ENCODE measurements at places on chromosomes 2 and 18.
A peak's percentile ranks its signal among the peaks of the same experiment; 100 is the strongest.

GRCh38 chr2:44770221-44771195, 171.0 kb upstream of the SIX3 start:
- no peak for DNase-seq

GRCh38 chr2:174610243-174610995, 12.8 kb upstream of the WIPF1 start:
- peak; percentile 67 for DNase-seq

DNA sequence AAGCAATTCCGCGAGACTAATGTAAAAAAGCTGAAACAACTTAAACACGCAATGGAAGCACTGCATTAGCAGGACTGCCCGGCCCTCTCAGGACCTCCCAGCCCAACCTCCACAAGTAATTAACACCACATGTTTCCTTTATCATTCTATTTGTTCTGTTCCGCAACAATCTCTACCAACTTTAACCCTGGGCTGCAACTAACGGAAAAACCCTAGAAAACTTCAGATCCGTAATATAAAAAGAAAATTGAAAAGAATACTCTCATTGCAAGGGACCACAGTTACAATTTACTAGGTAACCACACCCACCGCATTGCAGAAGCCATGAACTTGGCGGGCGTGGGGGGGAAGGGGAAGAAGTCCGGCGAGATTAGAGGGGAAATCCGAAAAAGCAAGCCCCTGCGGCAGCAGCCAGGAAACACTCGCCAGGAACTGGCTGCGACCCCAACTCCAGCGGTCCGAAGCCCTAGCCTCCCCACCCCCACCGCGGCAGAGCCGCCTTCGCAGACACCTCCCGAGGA, 1.2 kb downstream of the EPB41L3 start:
- DNase-seq = no peak

DNA sequence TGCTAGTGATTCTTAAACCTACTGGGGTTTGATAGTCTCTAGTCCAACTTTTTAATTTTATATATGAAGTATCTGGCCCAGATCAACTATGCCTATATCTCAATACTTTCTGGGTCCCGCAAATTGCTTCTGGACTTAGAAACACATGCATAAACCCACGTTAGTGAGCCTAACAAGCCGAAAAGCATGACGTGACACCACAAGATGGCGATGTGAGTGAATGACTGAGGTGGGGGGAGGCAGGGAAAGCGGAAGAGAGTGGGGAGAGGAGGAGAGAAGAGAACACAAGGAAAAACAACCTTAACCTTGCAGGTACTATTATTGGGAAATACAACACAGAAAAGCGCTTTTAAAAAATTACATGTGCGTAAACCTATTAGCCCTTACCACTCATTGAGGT, 13.8 kb downstream of the PDIA6 start:
- no peak for DNase-seq

DNA sequence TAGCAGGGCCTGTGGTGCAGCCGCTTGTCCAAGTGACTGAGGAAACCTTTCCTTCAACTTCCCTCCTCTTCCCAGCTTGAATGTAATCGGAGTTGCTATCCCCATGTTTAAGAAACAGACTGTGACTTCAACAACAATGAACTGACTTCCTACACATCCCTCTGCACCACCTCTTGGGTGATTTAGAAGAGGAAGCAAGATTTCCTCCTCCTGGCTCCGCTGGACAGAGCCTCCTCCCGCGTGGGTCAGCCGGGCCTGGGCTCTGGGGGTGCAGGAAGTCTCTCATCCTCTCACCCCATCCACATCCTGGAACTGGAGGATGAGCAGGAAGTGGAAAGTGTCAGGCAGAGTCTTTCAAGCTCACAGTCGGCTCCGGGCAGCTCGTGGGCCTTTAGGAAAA, 84.3 kb downstream of the GATA6 start:
- no peak for DNase-seq

GRCh38 chr2:126801473-126801872, 97.2 kb upstream of the TEX51 start:
- no peak for DNase-seq

- peak; percentile 6 for DNase-seq
Measured at GRCh38 chr2:177692783-177693269, 300.3 kb downstream of the AGPS start.

GRCh38 chr2:215900203-215900611, 113.1 kb downstream of the MREG start:
- DNase-seq = peak; percentile 84

GRCh38 chr18:50560681-50561629, 1.1 kb downstream of the MAPK4 start:
- DNase-seq = no peak

- no peak for DNase-seq
Measured at GRCh38 chr2:42421157-42421485, 60.1 kb upstream of the COX7A2L start.

- DNase-seq = no peak
Measured at GRCh38 chr2:201633661-201634249, 9.5 kb downstream of the TMEM237 start.

- DNase-seq = no peak
Measured at GRCh38 chr2:49928551-49928950, 774.2 kb upstream of the FSHR start.

- no peak for DNase-seq
Measured at GRCh38 chr18:33573193-33573592, 4.8 kb upstream of the ASXL3 start.

DNA sequence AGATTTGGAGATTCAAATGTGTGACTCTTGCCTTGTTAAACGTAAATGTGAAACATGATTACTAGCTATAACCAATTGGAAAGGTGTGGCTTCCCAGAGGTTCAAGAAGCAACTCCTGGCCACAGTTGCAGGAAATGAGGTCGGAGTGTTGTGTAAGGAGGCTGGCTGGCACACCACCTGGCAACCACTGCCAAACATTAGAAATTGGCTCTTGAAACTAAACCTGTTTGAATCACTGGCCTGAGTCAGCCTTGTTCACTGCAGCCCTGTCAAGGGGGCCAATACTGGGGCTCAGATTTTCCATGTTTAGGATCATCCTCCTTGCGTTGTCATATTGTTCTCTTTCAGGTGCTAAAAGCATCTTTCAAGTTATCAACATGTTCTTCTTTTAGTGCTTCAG, 206.3 kb downstream of the ARL6IP6 start:
- DNase-seq = no peak

DNA sequence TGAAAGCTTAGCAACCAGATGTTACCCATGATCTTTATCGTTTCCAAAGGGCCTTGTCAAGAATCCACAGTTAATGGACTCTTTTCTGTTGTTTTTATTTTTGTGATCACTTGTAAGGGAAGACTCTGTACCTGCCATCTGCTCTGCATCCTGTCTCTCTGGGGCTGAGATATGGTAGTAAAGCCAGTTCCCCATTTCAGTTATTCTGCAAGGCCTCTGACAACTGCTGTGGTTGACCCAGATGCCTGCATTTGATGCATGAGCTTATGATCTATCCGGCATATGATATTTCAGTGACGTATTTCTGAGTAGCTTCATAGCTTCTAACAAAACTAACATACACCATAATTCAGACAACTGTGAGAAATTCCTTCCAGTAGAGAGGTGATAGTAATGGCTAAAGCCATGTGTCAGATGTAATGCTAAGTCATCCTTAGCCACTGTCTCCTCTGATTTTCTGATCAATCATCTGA, 105.1 kb downstream of the TPO start:
- DNase-seq = no peak

Data from stromal cell of bone marrow (primary cell).